ENCODE measurements at places on chromosomes 4 and X. TPM values are rescaled to one million over a fixed set of nuclear protein-coding genes. Genes with fewer than 3 reads are reported as not detected.

The PRSS12 gene
- 114 TPM for total RNA-seq

The SLC7A11 gene
- total RNA-seq, result 43.5 TPM

The GPRASP1 gene
- total RNA-seq, result 4.4 TPM

The KDR gene
- 0.12 TPM for total RNA-seq

The NLGN4X gene
- total RNA-seq, result 0.24 TPM

The AMTN gene
- not detected for total RNA-seq

The TMEM165 gene
- total RNA-seq, result 190 TPM

The PPARGC1A gene
- 10.2 TPM for total RNA-seq

The RTL5 gene
- 2.9 TPM for total RNA-seq

The C4orf46 gene
- total RNA-seq, result 14.4 TPM

The GAGE12J gene
- total RNA-seq, result not detected

The NXF2 gene
- total RNA-seq, result not detected

The TAF7L gene
- 0.16 TPM for total RNA-seq

The FAM50A gene
- 47.6 TPM for total RNA-seq

The CXCL11 gene
- total RNA-seq, result not detected

The CHIC1 gene
- 12.3 TPM for total RNA-seq

The MFAP3L gene
- total RNA-seq, result 6.5 TPM

The SHOX gene
- not detected for total RNA-seq

The MAOB gene
- 0.24 TPM for total RNA-seq

The TRPC5OS gene
- total RNA-seq, result not detected

The RS1 gene
- total RNA-seq, result not detected

The CHST7 gene
- total RNA-seq, result 19.8 TPM

The SHROOM3 gene
- total RNA-seq, result 27.7 TPM

The TEX11 gene
- not detected for total RNA-seq

The ANKRD50 gene
- 49.2 TPM for total RNA-seq

The SPIN2A gene
- total RNA-seq, result 3.4 TPM

The FDCSP gene
- not detected for total RNA-seq

The CCDC160 gene
- not detected for total RNA-seq

The SOX3 gene
- not detected for total RNA-seq

The CXCL8 gene
- total RNA-seq, result 25.8 TPM
